Calu3 (cell line): ENCODE measurements at places on chromosomes 3 and 15. TPM values are rescaled to one million over a fixed set of nuclear protein-coding genes. Genes with fewer than 3 reads are reported as not detected.

DNA sequence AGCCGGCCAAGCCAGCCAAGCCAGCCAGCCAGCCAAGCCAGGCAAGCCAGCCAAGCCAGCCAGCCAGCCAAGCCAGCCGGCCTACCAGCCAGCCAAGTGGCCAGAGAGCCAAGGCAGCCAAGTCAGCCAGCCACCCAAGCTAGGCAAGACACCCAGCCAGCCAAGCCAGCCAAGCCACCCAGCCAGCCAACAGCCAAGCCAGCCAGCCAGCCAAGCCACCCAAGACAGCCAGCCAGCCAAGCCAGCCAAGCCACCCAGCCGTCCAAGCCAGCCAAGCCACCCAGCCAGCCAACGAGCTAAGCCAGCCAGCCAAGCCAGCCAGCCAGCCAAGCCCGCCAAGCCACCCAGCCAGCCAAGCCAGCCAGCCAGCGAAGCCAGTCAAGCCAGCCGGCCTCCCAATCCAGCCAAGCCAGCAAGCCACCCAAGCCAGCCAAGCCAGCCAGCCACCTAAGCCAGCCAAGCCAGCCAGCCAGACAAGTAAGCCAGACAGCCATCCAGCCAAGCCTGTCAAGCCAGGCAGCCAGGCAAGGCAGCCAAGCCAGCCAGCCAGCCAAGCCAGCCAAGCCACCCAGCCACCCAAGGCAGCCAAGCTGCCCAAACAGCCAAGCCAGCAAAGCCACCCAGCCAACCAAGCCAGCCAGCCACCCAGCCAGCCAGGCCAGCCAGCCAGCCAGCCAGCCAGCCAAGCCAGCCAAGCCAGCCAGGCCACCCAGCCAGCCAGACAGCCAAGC lies 200.5 kb downstream of the GOLGA6L6 start:
- H3K36me3 ChIP-seq: no peaks in the 10 kb centered on the region
- H3K4me3 ChIP-seq: no peak overlapping the region

DNA sequence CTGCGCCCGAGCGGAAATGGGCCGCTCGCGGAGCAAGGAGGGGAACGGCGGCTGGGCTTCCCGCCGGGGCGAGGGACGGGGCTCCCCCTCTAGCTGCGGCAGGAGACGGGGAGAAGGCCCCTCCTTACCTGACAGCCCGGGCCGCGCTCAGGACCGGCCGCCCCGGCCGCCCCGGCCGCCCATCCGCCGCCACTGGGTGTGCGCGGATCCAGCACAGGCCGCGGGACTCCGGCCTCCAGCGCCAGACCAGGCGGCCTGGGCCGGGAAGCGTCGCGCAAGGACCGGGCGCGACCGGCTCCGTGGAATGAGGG lies 296 bp downstream of the TPRA1 start:
- H3K4me1 ChIP-seq: peaks cover 36% of the 10 kb centered on the region
- no peak for DNase-seq
- peak overlapping the region; percentile 94 for H3K27ac ChIP-seq
- H3K36me3 ChIP-seq: peaks cover 45% of the 10 kb centered on the region
- H3K4me3 ChIP-seq: peak overlapping the region; percentile 72
- H3K27me3 ChIP-seq: no peaks in the 10 kb centered on the region

DNA sequence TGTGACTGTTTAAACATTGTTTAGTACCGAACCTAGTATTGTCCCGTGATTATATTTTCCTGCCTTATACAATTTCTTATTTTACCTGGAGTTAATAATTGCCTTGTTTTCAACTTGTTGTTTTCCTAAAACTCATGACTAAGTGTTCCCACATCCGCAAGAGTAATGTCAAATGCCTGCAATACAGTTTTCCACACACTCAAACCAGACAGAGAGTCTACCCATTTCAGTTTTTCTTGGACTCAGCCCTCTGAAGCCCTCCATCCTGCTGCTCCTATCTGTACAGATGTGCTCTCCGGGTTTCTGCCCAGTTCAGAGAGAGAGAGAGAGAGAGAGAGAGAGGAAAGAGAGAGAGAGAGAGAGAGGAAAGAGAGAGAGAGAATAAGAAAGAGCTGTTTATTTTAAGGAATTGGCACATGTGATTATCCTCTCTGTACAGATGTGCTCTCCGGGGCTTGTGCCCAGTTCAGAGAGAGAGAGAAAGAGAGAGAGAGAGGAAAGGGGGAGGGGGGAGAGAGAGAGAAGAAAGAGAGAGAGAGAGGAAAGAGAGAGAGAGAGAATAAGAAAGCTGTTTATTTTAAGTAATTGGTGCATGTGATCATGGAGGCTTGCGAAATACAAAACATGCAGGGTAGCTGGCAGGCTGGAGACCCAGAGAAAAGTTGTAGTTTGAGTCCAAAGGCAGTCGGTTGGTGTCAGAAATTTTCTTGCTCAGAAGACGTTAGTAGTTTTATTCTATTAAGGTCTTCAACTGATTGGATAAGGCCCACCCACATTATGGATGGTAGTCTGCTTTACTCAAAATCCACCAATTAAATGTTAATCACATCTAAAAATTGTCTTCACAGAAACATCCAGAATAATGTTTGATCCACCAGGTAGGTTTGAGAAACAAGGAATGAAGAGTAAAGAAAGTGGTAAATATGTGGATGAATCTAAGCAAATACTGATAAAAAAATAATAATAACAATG lies 104.1 kb upstream of the GOLGA8J start:
- H3K4me1 ChIP-seq: no peaks in the 10 kb centered on the region
- H3K36me3 ChIP-seq: no peaks in the 10 kb centered on the region
- peaks cover 15% of the 10 kb centered on the region for H3K27me3 ChIP-seq
- H3K27ac ChIP-seq: no peak overlapping the region
- DNase-seq: no peak

DNA sequence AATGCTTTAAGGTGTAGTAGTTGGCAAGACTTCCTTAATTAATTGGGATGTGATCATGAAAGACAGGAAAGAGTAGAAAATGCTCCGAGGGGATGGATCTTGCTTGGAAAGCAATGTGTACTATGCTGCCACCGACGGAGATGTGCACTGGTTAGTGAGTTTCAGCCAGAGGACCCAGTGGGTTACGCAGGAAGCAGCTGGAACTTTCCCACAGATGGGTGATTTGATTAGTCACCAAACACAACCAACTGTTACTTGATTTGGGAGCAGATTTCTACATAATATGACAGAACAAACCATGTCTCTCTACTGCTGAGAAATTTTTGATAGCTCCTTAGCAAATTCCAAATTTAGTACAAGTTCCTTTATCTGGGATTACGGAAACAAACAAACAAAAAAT lies 245.4 kb upstream of the MCTP2 start:
- H3K27me3 ChIP-seq: no peaks in the 10 kb centered on the region
- no peak overlapping the region for H3K27ac ChIP-seq
- H3K36me3 ChIP-seq: no peaks in the 10 kb centered on the region
- H3K4me3 ChIP-seq: no peak overlapping the region

Gene TMEM89
- not detected in 2 replicates for total RNA-seq

DNA sequence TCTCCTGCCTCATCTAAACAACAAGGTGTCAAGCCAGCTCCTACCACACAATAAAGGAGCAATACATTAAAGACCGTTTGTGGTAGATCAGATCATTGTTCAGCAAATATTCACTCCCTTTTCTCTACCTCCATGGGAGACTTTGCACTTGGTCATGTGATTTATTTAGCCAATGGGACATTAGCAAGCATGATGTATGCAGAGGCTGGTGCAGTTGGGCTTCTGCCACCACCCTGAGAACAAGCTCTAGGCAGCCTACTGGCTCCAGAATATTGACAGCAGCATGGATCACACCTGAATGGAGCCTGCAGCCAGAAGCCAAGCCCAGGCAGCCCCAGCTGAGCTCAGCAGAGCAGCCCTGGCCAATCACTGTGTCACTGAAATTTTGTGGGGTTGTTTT lies 99.4 kb upstream of the UBE2E2 start:
- no peaks in the 10 kb centered on the region for H3K36me3 ChIP-seq
- H3K27ac ChIP-seq: no peak overlapping the region
- H3K27me3 ChIP-seq: peaks cover 96% of the 10 kb centered on the region
- DNase-seq: no peak
- no peaks in the 10 kb centered on the region for H3K4me1 ChIP-seq

Gene OXTR
- 2.8 and 3.4 TPM in 2 replicates for total RNA-seq

DNA sequence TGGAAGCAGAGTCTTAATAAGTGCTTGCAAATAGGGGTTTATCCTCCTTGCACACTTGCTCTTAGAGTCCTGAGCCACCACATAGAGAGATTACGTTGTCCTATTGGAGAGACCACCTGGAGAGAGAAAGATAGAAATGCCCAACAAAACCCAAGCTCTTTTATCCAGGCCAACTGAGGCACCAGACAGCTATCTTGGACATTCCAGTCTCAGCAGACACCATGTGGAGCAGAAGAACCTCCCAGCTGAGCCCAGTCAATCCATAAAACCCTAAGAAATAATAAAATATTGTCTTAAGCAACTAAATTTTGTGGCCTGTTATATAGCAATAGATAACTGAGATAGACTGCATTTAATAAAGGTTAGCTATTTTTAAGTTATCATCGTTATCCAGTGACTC lies 105.7 kb upstream of the PFN2 start:
- DNase-seq: no peak
- H3K4me3 ChIP-seq: no peak overlapping the region
- no peak overlapping the region for H3K27ac ChIP-seq
- H3K4me1 ChIP-seq: no peaks in the 10 kb centered on the region
- peaks cover 34% of the 10 kb centered on the region for H3K27me3 ChIP-seq

DNA sequence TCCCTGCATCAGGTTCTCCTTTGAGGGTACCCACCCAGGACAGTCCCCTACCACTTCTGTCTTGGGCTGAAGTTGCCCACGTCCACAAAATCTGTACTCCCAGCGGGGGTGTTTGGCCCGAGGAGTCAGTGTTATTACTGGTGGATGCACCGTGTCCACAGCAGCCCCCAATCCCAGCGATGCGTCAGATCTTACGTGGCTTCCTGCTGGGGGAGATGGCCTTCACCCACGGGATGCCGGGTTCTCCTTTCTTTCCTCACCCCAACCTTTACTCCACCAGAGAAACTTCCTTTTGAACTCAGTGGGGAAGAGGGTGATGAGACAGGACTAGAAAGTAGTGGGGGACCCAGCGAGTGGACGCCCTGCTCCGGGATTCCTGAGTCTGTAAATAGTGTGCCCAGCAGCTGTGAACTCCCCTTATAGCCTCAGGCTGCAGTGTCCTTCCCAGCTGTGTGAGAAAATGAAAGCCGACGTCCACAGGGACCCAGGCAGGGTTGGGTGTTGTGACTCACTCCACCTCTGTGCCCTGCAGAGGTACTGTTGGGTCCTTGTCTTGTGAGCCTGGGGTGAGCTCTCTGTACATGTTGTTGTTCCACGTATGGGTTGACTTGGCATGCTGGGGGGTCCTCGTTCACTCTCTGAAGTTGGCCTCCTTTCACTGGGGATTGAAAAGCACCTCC lies 31.5 kb downstream of the CRTAP start:
- no peaks in the 10 kb centered on the region for H3K36me3 ChIP-seq
- no peaks in the 10 kb centered on the region for H3K4me1 ChIP-seq
- H3K27me3 ChIP-seq: no peaks in the 10 kb centered on the region

DNA sequence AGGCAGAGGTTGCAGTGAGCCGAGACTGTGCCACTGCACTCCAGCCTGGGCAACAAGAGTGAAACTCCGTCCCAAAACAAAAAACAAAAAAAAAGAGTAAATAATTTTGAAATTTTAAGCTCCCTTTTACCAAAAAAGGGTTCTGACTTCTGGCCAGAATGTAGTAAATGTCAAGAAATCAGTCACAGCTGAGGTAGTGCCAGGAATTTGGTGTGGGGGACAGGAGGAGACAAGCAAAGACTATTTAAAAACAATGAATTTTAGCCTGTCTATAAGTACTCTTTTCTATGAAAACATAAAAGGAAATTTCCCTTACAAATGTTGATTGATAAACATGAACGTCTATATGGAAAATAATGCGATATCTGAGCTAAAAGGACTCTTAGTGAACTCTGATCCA lies 363.7 kb downstream of the FHIT start:
- H3K4me1 ChIP-seq: no peaks in the 10 kb centered on the region
- H3K36me3 ChIP-seq: no peaks in the 10 kb centered on the region
- no peak for DNase-seq
- no peaks in the 10 kb centered on the region for H3K27me3 ChIP-seq
- no peak overlapping the region for H3K27ac ChIP-seq
- no peak overlapping the region for H3K4me3 ChIP-seq

Gene ADAMTSL3
- total RNA-seq: 1.1 and 2.4 TPM in 2 replicates

DNA sequence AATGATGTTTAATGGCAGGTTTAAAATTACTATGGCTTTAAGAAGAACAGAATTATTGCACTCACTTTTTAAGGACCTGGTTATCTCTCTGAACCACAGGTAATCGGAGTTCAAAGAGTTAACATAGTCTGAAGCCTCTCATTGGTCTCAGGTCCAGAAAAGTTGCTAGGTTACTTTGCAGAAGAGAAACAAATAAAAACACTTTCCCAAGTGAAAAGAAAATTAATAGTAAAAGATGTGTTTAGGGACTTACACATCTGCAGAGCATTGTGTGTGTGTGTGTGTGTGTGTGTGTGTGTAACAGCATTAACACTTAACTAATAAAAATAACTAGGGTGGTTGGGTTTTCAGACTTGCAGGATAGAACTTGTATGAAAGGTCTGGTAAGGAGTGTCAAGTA lies 1.0 kb downstream of the MASP1 start:
- H3K4me3 ChIP-seq: no peak overlapping the region
- H3K27ac ChIP-seq: no peak overlapping the region
- no peaks in the 10 kb centered on the region for H3K36me3 ChIP-seq

Gene PPP1R14D
- 0.51 and 1.7 TPM in 2 replicates for total RNA-seq

DNA sequence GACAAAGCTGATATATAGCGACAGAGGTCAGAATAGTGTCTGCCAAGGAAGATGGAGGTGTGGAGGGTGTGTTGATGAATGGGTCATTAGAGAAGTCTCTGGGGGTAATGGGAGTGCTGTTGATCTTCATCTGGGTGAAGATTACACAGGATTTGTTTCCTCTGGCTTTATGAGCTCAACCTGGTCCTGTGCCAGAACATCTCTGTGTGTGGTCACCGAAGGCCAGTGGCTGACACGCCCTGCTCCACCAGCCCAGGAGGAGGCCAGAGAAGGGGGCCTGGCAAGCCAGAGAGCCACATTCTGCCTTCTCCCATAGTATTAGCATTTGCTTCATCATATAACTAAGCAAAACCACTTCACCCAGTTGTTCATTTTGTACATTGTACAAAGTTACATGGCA lies 121.1 kb downstream of the ZNF621 start:
- no peaks in the 10 kb centered on the region for H3K27me3 ChIP-seq
- no peaks in the 10 kb centered on the region for H3K4me1 ChIP-seq
- H3K4me3 ChIP-seq: no peak overlapping the region
- no peak overlapping the region for H3K27ac ChIP-seq
- H3K36me3 ChIP-seq: no peaks in the 10 kb centered on the region

- H3K27ac ChIP-seq: no peak overlapping the region
- no peaks in the 10 kb centered on the region for H3K27me3 ChIP-seq
- H3K4me3 ChIP-seq: no peak overlapping the region
- H3K36me3 ChIP-seq: no peaks in the 10 kb centered on the region
- H3K4me1 ChIP-seq: no peaks in the 10 kb centered on the region
Measured at GRCh38 chr3:125186261-125186787, 26.2 kb downstream of the SLC12A8 start.

- H3K27me3 ChIP-seq: peaks cover 54% of the 10 kb centered on the region
- DNase-seq: no peak
- no peak overlapping the region for H3K4me3 ChIP-seq
- H3K36me3 ChIP-seq: no peaks in the 10 kb centered on the region
- no peak overlapping the region for H3K27ac ChIP-seq
Measured at GRCh38 chr3:189014526-189014925, 157.2 kb upstream of the TPRG1 start.

- H3K27ac ChIP-seq: peak overlapping the region; percentile 69
- H3K27me3 ChIP-seq: no peaks in the 10 kb centered on the region
- peaks cover 26% of the 10 kb centered on the region for H3K4me1 ChIP-seq
- H3K36me3 ChIP-seq: peaks cover 5% of the 10 kb centered on the region
Measured at GRCh38 chr3:155232605-155233004, 60.9 kb downstream of the STRIT1 start.

Gene LIPH
- total RNA-seq: 159 and 213 TPM in 2 replicates

- H3K27ac ChIP-seq: no peak overlapping the region
- H3K27me3 ChIP-seq: no peaks in the 10 kb centered on the region
- no peak overlapping the region for H3K4me3 ChIP-seq
- no peaks in the 10 kb centered on the region for H3K36me3 ChIP-seq
Measured at GRCh38 chr3:79005084-79005483, 762.7 kb downstream of the ROBO1 start.

Gene TTLL13
- total RNA-seq: 0.29 and 0.71 TPM in 2 replicates
